ENCODE measurements at places on chromosomes 13 and 19.

DNA sequence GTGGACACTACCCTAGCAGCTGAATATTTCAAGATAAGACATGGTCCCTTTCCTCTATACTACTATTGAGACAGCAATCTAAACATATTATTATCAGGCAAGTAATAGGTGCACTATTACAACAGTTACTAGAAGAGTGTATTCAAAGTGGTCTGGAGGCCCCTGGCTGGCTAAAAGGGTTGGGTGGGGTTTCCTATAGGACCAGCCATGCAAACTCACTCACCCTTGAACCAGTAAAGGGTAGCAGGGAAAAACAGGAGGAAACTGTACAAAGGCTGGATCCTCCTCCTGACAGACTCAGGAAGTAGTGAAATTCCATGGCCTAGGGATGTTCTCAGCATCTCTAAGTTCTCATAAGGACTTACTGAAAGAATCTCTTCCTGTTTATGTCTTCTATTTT is 7.7 kb downstream of the SMAD9 start:
- no peak for DNase-seq

DNA sequence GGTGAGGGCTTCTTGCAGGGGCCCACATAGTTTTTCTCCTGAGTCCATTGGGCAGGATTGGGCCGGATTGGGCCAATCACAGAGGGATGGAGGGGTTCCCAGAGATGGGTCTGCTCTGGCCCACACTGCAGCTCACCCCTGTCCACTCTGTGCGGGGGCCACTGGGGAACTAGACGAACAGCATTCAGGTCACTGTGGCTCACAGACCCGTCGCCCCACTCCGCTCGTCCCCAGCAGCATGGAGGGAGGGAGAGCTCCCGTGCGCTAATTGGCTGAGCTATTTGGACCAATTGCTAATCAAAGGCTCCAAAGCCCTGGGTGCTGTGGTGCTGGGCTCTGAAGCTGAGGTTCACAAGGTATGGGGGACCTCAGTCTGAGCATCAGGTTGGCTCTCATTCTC is 11.3 kb downstream of the NACC1 start:
- DNase-seq = no peak

DNA sequence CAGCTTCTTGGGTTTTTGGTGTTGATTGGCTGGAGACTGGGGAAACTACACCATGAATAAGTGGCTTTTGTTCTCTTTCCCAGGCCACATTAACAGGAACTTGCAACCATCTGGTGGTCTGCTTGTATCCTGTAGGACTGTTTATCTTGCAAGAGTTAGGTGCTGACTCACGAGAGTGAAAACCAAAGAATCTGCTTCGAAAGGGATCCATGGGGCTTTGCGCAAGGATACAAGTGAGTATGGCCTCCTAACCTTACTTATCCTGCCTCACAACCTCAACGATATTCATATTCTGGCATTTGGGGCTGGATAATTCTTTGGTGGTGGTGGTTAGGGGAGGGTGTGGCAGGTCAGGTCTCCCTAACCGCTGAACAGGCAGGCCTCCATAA is 4.7 kb upstream of the SIGLECL1 start:
- no peak for DNase-seq

GRCh38 chr13:73215823-73216222 is 157.0 kb downstream of the KLF5 start:
- no peak for DNase-seq

GRCh38 chr13:99948907-99949678 is 22.5 kb downstream of the ZIC5 start:
- no peak for DNase-seq

DNA sequence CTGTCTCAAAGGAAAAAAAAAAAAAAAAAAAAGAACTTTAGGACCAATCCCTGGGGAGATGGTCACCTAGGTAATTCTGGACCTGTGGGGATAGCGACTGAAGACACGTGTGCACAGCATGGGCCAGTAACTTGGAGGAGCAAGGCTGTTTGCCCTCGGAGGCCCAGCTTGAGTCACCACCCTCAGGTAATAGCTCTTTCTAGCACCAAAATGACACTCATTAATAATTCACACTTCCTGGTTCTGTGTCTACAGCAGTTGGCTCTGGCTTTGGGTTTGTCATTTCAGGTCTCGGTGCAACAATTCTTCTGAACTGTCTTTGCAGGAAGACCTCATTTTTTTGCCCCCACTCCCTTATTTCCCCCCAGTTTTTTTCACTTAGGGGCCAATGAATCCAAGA is 3.9 kb upstream of the ATP11A start:
- DNase-seq = no peak

GRCh38 chr13:114048443-114048842 is 74.6 kb upstream of the C13orf46 start:
- no peak for DNase-seq

GRCh38 chr13:46387064-46387851 is at the start of gene RUBCNL:
Gene RUBCNL, minus strand, starts transcription at chr13:46387252. Its CDS starts 14,777 bp downstream, at chr13:46372475.
- DNase-seq = peak; percentile 49

DNA sequence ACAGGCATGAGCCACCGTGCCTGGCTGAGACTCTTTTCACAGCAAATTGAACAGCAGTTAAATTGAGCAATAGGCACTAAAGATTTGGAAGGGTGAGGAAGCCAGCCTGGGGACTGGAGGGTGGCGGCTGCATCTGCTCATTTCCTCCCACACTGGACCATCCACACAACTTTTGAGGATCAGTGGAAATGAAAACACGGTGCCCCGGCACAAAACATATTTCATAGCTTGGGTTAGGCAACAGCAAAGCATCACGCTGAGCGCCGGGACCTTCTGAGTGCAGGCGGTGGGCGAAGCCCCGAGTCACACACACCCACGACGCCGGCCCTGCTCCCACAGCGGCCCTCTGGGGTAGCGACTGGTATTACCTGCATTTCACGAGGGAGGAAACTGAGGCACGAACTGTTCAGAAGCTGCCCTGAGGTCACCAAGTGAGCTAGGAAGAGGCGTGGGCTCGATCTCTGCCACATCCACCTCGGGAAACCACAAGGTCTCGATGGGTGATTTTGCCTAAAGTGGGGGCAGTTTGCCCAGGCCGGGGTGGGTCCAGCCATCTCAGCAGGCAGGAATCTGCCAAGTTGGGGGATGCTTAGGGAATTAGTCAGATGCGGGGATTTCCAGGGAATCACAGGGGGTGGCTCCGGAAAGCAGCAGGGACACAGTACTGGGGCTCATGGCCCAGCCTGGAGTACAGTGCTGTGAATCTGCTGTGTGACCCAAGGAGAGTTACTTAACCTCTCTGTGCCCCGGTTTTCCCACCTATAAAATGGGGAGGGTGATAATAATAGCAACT is 3.5 kb upstream of the SBNO2 start:
- DNase-seq = no peak

GRCh38 chr13:76692346-76692745 is 193.9 kb downstream of the KCTD12 start:
- no peak for DNase-seq

Measured in tongue (tissue), 3 donors.